ENCODE measurements at places on chromosomes 7 and 10.

- no peak for DNase-seq
Measured at GRCh38 chr7:23165316-23165715, 16.5 kb upstream of the NUP42 start.

GRCh38 chr10:113576852-113577251 is 24.0 kb downstream of the HABP2 start:
- DNase-seq, result no peak

DNA sequence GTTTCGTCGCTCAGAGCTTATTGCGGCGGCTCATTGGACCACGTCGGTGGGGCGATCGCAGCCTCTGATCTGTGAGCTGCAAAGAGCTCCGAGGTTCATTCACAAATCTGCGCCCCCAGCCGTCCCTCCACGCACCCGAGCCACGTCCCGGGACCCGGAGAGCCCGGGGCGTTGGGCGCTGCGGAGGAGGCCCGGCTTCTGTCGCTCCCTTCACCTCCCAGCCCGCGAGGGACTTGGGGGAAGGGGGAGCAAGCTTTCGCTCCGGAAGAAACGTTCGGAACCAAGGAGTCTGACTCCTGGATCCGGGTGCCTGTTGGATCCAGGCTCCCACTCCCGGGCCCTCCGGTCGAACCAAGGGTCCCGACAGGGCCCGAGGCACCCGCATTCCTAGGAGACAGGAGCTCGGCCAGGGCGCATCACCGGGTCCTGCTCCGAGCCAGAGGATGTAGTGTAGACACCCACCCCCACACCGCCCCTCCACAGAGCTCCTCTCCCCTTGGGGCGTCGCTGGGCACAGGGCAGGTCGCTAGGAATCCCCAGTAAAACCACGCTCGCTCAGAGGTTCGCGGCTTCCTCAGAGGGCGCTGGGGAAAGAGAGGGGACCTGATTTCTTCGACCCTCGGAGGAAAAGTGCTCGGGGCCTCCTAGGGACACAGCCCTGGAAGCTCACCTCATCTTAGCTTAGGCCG is 7.9 kb upstream of the EN2 start:
- no peak for DNase-seq

- DNase-seq, result no peak
Measured at GRCh38 chr10:110165239-110165638, 42.2 kb upstream of the MXI1 start.

GRCh38 chr7:2608921-2609411 is 22.8 kb upstream of the TTYH3 start:
- DNase-seq, result no peak

GRCh38 chr7:151198945-151199848 is 11.1 kb downstream of the H2BK1 start:
- DNase-seq, result peak; percentile 7

GRCh38 chr10:35194471-35194870 is 67.8 kb downstream of the CREM start:
- DNase-seq, result no peak

Measured in hippocampal formation (tissue), 2 donors.